GM12878 (cell line): ENCODE measurements at places on chromosomes 4 and X. TPM values are rescaled to one million over a fixed set of nuclear protein-coding genes. Genes with fewer than 3 reads are reported as not detected.

DNA sequence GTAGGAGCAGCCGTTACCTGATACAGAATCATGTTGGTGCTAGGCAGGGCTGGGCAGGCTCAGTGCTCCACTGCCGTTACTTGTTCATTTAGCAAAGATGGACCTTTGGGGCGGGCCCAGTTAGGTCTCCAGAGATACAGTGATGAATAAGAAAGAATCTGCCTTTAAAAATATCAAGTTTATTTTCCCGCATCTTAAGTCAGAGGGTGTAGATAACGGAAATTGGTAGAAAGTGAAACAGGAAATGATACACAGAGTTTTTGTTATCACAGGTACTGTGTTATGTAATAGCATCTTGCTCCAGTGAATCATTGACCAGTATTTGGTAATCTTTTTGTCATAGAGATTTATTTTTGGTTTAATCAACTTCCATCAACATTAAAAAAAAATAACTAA lies 5.5 kb downstream of the TMEM131L start:
- peaks cover 30% of the 10 kb centered on the region for H3K36me3 ChIP-seq
- peak overlapping the region; percentile 98 for H3K4me3 ChIP-seq
- no peaks in the 10 kb centered on the region for H3K27me3 ChIP-seq
- H3K4me1 ChIP-seq, result peaks cover 45% of the 10 kb centered on the region
- DNase-seq, result no peak
- peak overlapping the region; percentile 80 for H3K27ac ChIP-seq

- no peaks in the 10 kb centered on the region for H3K4me1 ChIP-seq
- no peaks in the 10 kb centered on the region for H3K27me3 ChIP-seq
- H3K27ac ChIP-seq, result peak overlapping the region; percentile 85
- no peak for DNase-seq
- no peaks in the 10 kb centered on the region for H3K36me3 ChIP-seq
Observed at GRCh38 chrX:103918571-103919269, 43.7 kb upstream of the TMSB15B start.

- no peak overlapping the region for H3K27ac ChIP-seq
- H3K27me3 ChIP-seq, result peaks cover 13% of the 10 kb centered on the region; the same call in 1 of the 2 replicates
- H3K4me3 ChIP-seq, result no peak overlapping the region
- no peaks in the 10 kb centered on the region for H3K4me1 ChIP-seq
- H3K36me3 ChIP-seq, result no peaks in the 10 kb centered on the region
Observed at GRCh38 chr4:109914322-109914721, 1.6 kb downstream of the EGF start.

DNA sequence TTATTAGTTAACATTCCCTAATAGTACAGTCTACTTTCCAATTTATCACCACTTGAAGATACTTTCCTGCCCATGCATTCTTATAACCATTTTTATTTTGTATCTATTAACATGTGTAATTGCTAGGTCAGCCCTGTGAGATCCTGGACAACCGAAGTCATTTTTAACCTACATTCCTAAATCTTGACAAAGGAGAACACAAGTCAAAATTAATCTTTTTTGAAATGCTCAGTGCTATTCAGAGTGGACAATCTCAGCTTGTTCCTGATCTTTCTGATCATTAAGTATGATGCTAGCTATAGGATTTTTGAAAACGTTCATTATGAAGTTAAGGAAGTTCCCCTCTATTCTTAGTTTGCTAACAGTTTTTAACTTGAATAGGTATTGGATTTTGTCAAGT lies 37.5 kb downstream of the ANXA10 start:
- no peaks in the 10 kb centered on the region for H3K36me3 ChIP-seq
- DNase-seq, result no peak
- H3K4me1 ChIP-seq, result no peaks in the 10 kb centered on the region
- H3K4me3 ChIP-seq, result no peak overlapping the region
- no peak overlapping the region for H3K27ac ChIP-seq

Gene PARM1
- total RNA-seq, result 41.4 and 43.2 TPM in 2 replicates
